Stimulated activated CD4-positive, alpha-beta T cell treated with anti-CD3 and anti-CD28 coated beads, Interleukin-12 subunit alpha, Interleukin-12 subunit beta, amount 100 ng/mL, for 4 hours (primary cell): ENCODE measurements at places on chromosomes 5 and 9.

GRCh38 chr5:125331987-125332598, 585.7 kb upstream of the ZNF608 start:
- no peak for DNase-seq

GRCh38 chr5:170542691-170543293, 39.0 kb downstream of the KCNIP1 start:
- no peak for DNase-seq

DNA sequence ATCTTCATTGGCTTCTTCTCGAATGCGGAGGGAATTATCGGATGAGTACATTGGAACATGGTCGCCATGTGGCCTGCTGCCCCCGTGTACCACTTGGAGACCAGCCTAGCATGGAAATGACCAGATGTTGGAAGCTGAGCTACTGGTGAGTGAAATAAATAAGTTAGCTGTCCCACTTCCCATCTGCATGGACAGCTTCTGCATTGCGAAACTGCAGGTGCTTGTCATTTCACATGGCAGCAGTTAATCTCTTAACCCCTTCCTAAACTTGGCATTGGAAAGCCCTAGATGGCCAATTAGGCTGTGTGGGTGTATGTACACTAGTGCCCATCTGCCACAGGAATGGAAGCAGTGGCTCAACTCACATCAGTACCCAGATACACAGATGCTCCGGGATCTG, 246.6 kb upstream of the IL12B start:
- DNase-seq, result no peak

DNA sequence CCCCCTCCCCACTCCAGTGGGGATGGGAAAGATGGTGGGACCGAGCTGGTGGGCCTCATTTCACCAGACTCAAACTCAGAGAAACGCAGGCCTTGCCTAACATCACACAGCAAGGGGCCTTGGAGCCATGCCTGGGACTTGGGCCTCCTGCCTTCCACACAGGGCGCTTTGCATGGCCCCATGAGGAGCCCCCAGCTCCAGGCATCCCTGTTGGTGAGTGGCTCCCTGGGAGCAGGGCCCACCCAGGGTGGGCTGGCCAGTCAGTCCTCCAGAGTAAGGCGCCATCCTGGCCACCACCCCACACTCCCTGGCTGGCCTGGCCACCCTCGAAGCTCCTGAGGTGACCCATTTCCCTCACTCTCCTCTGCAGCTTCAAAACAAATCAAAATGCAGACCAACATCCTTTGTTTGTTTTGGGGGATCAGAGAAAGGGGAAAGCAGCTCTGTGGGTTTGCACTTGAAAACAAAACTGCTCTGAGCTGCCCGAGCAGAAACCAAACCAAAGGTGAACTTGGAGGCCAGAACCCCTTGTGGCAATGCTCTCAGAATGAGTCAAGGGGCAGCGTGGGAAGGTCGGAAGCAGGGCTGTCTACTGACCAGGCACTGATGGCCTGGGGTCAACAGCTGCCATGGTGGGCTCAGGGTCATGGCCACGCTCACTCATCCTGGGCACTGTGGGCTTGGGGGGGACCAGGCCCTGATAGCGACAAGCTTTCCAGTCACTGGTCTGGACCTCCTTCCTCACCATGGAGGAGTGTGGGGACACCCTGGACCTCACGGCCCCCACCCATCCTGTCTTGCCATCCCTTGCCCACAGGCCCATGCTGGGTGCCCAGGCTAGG, 37.0 kb upstream of the VDAC1 start:
- no peak for DNase-seq

DNA sequence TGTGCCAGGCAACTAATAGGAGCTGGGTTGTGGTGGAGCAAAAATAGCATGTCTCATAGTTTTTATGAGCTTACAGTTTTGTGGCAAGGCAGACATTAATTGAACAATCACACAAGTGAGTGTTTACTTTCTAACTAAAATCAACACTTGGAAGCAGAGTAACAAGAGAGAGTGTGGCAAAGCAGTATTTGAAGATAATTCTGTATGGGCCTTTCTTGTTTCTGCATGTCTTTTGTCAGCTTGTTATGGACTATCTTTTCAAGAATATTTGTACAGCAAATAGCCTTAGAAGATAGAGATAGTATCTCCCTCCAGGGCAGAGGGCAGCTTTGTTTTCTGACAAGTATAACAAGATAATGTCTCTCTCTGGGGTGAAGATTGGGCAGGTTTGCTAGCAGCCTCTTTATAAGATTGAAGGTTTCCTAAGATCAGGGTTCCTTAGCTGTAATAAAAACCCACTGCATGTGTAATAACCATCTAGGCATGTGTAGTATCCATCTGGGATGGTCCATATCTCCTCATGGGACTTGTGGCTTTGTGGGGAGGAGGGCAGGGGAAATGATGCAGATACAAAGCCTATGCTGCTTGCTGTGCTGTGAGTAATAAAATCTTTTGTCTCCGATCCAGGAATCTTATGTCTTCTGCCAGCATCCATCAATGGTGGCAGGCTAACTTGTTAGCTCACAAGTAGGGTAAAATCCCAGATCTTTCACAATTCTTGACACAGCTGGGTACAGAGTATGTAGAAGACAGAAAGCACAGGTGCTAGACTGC, 479.9 kb downstream of the KDM4C start:
- DNase-seq, result no peak

GRCh38 chr5:100826133-100826532, 76.9 kb downstream of the ST8SIA4 start:
- DNase-seq, result no peak

- DNase-seq, result no peak
Observed at GRCh38 chr9:121835587-121836365, 184.3 kb downstream of the DAB2IP start.

GRCh38 chr9:35650341-35651158, at the start of gene SIT1:
Gene SIT1 (minus strand): TSS chr9:35650931. CDS start chr9:35650853, 78 bp downstream.
- no peak for DNase-seq

GRCh38 chr9:123327697-123328100, 28.3 kb upstream of the CRB2 start:
- DNase-seq, result no peak

GRCh38 chr9:13575558-13575957, 296.1 kb upstream of the MPDZ start:
- DNase-seq, result no peak

- DNase-seq, result no peak
Observed at GRCh38 chr9:6845128-6845826, 87.5 kb downstream of the KDM4C start.

DNA sequence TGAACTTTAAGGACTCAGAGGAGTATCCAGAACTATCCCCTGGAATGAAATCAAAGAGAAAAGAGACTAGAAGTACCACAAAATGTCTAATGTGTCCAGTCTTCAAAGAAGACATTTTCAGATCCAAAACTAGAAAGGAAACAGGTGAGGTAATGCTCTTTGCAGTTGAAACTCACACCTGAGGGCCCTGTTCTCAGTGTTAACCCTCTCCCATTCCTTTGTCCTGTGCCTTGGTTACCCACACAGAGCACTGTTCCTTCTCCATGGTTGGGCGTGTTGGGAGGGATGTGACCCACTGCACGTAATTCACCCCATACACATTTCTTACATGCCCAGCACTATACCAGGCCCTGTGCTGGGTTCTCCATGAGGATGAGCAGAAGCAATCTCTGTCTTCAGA, 21.3 kb downstream of the MSANTD3 start:
- no peak for DNase-seq

- no peak for DNase-seq
Observed at GRCh38 chr9:97768746-97769145, 71.6 kb upstream of the XPA start.

DNA sequence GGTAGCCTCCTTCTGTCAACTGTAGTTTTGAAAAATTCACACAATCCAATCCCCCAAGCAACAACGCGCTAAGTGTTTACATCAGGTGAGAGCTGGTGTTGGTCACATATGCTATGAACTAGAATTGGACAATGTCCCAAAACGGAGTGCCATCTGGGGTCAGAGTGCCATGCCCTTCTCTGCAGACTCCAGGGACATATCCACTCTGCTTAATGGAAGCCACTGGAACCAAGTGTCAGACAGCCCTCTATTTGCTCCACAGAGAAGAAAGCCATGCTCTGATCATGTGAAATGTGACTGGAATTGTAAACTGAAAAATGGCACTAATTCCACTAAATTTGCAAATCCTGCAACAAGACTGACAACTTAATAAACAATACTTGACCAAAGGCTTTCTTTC, 12.2 kb downstream of the ABCA1 start:
- no peak for DNase-seq

GRCh38 chr5:131264451-131265099, 722 bp downstream of the CDC42SE2 start:
- DNase-seq, result peak; percentile 29

- DNase-seq, result no peak
Observed at GRCh38 chr9:7671847-7672246, 127.7 kb downstream of the DMAC1 start.

GRCh38 chr9:38179965-38180364, 110.9 kb upstream of the SHB start:
- DNase-seq, result no peak

DNA sequence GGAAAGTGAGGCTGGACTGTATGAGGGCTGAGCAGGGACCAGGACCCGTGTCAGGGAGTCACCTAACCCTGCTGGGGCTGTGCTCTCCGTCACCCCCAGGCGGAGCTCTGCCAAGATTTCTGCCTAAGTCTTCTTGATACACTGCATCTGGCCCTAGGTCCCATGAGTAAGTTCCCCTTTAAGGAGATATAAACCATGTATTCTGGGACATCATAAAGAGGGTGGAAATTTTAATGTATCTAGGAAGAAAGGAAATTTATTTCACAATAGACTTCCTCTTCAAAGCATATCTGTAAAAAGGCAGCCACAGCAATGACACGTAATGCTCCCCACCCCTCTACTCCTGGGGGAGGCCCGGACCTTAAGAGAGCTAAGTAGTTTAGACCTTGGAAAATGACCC, 183.4 kb downstream of the FBXL7 start:
- no peak for DNase-seq

DNA sequence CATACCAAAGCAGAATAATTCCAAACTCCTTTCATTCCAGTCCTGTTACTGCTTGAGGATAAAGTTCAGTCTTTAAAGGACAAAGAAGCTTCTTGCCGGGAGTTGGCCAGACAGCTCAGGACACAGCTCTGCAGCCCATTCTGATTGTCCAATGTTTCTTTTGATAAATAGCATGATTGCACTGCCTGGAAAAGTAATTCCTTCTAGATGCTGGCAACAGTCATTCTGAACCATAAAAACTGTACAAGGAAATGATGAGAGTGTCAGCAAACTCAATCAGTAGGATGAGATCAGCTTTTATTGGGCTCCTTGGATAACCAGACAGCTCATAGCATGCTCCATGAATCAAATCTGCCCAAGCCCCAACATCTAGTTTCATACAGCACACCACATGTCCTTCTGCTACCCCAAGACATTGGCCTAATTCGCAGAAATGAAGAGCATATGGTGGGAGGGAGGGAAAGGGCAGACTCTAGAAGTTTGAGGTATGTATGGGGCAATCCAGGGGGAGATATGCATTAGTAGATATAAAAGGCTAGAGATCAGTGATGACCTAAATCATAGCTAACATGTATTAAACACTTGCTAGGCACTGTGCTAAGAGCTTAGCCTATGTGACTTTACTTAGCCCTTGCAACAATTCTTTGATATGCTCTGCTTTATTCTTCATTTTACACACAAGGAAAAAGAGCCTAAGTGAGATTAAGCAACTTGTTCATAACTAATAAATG, 219.9 kb upstream of the NREP start:
- no peak for DNase-seq

DNA sequence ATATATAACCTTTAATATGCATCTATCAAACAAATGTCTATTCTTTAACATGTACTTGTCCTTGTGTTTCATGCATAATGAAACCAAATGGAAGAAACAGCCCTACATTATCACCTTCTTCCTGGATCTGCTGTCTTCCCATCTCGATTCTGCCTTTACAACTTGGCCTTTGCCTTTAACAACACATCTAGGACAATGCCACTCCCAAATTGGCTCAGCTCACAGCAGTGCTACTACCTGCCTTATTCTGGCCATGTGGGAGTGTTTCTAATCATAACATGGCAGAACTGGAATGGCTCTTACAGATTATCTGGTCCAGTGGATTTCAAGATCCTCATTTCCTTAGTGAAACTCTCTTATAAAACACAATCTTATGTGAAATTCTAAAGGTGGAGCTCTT, 176.5 kb downstream of the CARTPT start:
- DNase-seq, result no peak

- DNase-seq, result no peak
Observed at GRCh38 chr9:72657023-72657422, 135.6 kb downstream of the TMC1 start.
